Peyer's patch (tissue), 4 donors: ENCODE measurements at places on chromosomes 5 and 9. TPM values are rescaled to one million over a fixed set of nuclear protein-coding genes. Genes with fewer than 3 reads are reported as not detected.

DNA sequence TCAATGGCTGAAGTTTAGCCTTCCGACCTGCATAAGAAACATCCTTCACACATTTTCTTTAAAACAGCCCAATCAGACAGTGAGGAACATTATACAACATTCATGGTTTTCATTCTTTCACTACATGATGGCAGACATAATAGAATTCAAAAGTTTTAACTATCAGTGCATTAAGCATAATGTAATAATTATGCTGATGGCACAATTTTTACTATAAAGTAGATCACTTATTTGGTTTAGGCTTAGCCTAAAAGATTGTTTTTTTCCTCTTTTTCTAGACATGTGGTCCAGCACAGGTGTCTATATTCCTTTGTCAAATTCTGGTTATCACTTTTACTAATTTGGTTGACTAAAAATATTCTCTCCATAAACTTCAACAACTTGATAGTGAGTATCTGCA, 46.5 kb downstream of the EFNA5 start:
- no peak for DNase-seq

DNA sequence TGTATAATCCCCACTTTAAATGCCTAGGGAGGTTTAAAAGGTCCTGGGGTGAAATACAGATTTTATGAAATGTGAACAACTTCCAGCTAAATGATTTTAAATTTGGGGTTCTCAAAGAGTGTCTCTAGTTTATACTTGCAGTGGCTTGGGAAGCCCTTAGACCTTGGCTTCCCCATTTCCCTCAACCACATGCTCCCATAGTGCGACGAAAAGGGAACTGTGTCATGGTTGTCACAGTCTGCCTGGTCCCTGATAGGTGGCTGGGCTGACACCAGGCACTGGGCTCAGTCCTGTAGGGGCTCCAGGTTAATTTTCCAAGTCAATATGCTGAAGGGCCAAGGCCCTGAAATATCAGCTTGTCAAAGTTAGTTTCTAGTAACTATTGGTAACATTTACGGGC, 10.4 kb upstream of the CXCL14 start:
- no peak for DNase-seq

Gene SPATA31C1
- total RNA-seq: not detected

Gene GKAP1
- 7.5 TPM for total RNA-seq

GRCh38 chr5:13957032-13957645, 12.7 kb upstream of the DNAH5 start:
- DNase-seq: no peak

Gene BARHL1
- total RNA-seq: not detected

DNA sequence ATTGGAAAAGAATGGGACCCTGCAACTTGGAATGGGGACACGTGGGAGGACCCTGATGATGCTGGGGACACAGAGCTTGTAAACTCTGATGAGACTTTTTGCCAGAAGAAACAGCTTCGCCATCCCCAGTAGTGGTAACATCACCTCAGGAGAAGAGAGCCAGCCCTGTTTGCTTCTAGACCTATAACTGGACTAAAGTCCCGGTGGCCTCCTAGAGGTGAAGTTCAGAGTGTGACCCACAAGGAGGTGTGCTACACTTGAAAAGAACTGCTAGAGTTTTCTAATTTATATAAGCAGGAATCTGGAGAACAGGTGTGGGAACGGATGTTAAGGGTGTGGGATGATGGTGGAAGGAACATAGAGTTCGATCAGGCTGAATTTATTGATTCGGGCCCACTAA, 19.8 kb downstream of the NSA2 start:
- no peak for DNase-seq

Gene MYMK
- total RNA-seq: not detected

Gene KLHL3
- total RNA-seq: 6.2 TPM

GRCh38 chr9:36603006-36603405, 30.3 kb downstream of the MELK start:
- DNase-seq: no peak

- no peak for DNase-seq
Measured at GRCh38 chr9:100379862-100380261, 27.1 kb upstream of the TEX10 start.

Gene LTC4S
- total RNA-seq: 3.6 TPM

DNA sequence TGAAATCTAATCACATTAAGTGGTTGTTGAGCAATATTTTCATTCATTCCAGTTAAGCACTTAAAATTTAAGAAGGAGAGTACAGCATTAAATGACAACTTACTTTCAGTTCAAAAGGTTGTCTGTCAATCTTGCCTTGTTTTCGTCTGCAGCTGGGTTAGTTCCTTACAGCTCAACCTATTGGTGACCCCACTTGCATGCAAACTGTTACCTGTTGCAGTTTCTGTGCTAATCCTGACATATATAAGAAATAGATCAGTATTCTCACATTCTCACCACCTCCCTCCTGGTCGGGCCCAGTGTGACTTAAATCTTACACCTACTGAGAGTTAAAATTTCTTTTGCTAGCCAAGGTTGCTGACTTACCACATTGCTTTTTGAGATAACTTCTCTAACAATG, 191.8 kb upstream of the SMC2 start:
- no peak for DNase-seq

GRCh38 chr5:137651022-137651421, 84.9 kb downstream of the KLHL3 start:
- no peak for DNase-seq

GRCh38 chr5:39863926-39864552, 439.3 kb upstream of the DAB2 start:
- DNase-seq: no peak

- no peak for DNase-seq
Measured at GRCh38 chr5:104541141-104541785, 978.7 kb upstream of the NUDT12 start.

GRCh38 chr5:95261437-95262175, 23.3 kb downstream of the MCTP1 start:
- DNase-seq: no peak

DNA sequence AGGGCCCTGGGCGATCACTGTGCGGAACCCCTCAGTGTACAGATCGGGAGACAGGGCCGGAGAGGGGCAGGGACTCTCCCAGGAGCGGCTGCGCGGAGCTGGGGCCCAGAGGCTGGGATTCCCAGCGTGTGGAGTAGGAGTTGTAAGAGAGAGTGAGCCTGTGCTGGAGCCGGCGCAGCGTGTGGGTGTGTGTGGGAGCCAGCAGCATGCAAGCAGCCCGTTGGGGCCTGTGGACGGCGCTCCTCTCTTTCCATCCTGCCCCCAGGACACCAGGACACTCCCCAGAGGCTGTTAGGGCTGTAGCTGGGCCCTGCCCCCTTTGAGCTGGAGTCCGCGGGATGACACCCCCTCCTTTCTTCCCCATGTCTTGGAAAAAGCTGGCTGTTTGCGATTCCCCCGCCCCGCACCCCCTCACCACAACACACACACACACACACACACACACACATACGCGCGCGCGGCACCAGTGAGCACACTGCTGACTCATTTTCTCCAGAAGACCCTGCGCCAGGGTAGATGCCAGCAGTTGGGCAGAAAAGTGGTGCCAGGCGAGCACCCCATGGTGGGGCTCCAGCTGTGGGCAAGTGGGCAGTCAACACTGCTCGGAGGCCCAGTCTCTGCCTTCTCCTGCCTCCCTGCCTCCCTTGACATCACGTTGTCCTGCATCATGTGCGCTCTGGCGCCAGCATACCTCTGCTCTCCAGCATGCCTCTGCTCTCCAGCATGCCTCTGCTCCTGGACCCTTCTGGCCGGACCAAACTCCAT, 1.5 kb downstream of the COL27A1 start:
- DNase-seq: no peak

DNA sequence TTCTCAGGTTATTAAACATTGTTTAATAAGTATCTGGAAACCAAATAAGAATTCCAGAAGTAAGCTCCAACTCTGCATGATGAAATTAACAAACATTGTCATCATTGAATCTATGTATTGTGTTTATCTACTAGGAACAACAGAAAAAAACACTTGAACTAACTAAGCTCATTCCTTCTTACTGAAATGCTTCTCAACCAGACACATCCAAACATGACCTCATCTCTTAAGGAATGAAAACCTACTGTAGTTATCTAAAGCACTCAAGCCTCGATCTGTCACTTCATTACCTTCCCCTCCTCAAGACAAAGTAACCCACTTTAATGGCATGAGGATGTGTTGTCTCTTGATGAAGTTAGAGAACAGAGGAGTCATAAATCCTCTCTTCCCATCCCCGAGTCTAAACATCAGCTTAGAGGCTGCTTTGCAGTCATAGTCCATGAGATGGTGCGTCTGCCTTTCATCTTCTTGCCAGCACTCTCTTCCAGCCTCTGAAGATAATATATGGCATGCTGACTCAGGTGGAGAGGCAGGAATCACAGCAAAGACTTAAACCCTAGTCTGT, 86.5 kb downstream of the CEMIP2 start:
- DNase-seq: no peak

GRCh38 chr9:10032166-10032565, 580.6 kb downstream of the PTPRD start:
- DNase-seq: no peak

GRCh38 chr5:59767681-59768151, 125.8 kb downstream of the PDE4D start:
- no peak for DNase-seq

GRCh38 chr9:33288828-33289483, 1.4 kb upstream of the NFX1 start:
- DNase-seq: no peak

Gene PCDHA9
- total RNA-seq: 0.83 TPM

DNA sequence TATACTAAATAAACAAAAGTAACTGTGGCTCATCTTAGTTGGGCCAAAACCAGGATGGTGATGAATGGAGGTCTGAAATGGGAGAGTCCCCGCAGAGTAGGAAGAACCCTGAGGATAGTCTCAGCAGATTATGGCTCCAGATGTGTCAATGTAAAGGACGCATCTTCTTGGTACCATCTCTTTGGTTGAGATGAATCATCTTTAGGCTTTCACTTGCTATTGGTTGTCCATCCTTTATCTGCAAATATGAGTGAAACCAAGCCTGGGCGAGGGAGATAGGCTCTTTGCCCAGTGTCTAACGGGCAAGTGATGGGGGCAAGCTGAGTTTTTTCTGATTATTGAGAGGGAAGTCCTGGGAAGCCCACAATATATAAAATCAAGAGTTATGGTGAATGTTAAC, 19.4 kb upstream of the LCP2 start:
- DNase-seq: no peak

Gene WNK2
- 155 TPM for total RNA-seq

- DNase-seq: peak; percentile 92
Measured at GRCh38 chr5:176543428-176544182, 5.5 kb upstream of the CDHR2 start.

DNA sequence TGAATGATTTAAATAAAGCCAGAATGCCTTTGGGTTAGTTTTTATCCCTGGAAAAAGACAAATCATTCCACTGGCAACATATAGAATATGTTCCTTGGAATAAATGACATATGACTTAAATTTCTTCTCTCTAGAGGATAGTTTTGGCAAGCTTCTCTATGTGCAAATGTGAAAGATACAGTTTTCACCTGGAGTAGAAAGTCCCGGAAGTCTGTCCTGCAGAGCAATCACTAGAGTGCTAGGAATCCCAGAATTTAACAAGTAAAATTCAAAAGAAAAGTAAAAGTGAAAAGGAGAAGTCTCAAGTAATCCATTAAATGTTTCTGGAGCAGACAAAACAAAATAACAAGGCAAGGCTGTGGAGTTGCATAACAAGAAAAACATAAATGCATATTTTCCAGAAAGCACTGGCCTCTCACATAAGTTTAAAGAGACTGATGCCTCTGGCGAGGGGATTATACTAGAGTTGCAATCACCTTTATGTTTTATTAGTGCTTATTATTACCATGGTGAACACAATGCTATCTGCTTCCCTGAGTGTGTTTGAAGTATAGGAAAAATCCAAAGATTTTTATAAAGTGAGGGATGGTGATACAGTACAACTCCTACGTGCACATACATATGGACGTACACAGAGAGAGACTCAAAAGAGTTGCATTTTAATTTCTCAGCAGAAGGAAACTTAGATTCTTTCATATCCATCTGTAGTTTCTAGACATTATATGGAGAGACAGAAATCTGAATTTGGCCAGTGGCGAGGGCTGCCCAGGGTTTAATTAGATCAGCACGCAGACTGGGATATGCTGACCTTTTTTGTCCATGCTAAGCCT, 188.3 kb upstream of the ANKRD55 start:
- no peak for DNase-seq
